Midbrain (tissue), 1 donor: ENCODE measurements at places on chromosomes 5 and 9.

- no peak for DNase-seq
These were observed 974.0 kb upstream of the CDH10 start for GRCh38 chr5:25618821-25619220.

DNA sequence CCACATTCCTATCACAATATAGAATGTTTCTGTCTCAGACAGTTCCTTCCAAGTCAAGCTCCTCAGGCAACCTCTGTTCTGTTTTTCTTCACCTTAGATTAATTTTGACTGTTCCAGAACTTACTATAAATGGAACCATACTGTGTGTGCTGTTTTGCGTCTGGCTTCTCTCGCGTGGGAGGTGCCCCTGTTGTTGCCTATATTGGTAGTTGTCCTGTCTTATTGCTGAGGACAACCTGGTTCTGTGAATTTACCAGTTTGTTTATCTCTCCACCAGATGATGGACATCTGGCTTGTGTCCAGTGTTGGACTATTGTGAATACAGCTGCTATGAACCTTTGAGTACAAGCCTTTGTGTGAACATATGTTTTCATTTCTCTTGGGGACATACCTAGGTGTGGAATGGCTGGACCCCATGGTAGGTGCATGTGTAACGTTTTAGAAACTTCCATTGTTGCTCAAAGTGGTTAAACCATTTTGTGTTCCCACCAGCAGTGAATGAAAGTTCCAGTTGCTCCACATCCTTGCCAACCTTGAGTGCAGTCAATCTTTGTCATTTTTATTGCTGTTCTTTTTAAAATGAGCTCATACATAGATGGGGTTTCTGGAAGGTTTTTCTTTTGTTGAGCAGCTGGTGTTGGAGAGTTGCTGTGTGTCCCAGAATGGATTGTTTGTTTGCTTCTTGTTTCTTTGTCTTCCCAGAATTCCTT, 18.1 kb downstream of the HMCN2 start:
- DNase-seq, result no peak

GRCh38 chr5:72408603-72409002, 88.4 kb downstream of the PTCD2 start:
- DNase-seq, result no peak

GRCh38 chr5:73749485-73750270, 123.7 kb downstream of the ARHGEF28 start:
- DNase-seq, result no peak

DNA sequence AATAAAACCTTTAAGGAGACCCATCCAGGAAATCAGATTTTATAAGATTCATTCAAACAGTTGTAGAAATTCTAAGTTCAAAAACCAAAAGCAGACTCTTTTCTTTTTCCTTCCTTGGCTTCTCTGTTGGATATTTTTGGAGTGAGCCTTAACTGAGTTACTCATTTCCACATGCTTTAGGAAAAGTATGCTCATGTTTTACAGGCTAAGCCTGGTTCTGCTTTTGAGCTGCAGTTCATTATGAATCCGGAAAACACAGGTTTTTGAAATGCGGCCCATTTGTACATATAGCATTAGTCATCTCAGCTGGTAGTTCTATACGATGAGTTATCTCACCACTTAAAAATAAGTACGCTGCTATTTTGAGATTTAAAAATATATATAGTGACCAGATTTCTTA, 156.6 kb upstream of the DMRT1 start:
- no peak for DNase-seq

DNA sequence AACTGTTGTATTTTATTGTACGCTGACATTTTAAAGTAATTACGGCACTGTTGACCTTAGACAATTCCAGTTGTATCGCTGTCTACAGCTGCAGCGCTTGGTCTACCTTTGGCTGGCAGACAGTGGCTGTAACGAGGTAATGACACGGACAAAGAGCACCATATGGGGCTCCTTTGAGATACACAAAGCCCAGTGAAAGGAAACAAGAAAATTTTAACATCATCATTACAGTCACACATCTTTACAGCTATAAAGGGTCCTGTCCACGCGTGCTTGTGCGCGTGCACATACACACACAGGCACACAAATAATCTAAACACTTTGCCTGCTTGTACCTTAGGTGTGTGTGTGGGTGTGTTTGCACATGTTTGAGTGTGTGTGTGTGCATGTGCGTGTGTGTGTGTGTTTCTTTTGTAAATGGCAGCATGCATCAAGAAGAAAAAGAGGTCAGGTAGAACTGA, 946.0 kb downstream of the NR2F1-AS1 start:
- no peak for DNase-seq

DNA sequence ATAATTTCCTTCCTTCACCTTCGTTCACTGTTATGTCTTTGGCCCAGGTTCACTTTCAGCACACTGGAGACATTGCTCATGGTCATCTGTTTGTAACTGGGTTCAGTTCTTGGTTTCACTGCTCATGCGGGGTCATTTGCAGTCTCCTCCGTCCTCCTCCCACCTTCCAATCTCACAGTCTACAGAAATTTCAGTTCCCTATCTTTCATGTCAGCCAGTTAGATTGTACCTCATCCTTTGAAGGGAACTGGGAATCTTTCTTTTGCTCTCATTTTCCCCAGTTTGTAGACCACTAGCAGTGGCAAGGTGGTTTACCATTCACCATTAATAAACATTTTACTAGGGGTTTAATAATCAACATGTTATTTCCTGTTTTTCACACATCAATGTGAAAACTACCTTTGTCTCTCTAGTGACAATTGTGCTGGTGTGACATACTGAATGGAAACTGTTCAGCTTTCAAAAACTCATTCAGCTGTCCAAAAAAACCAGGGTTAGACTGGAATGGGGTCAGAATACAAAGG, 100.9 kb upstream of the IL6ST start:
- DNase-seq, result no peak

- no peak for DNase-seq
These were observed 202.1 kb downstream of the FBXL7 start for GRCh38 chr5:15702102-15702501.

DNA sequence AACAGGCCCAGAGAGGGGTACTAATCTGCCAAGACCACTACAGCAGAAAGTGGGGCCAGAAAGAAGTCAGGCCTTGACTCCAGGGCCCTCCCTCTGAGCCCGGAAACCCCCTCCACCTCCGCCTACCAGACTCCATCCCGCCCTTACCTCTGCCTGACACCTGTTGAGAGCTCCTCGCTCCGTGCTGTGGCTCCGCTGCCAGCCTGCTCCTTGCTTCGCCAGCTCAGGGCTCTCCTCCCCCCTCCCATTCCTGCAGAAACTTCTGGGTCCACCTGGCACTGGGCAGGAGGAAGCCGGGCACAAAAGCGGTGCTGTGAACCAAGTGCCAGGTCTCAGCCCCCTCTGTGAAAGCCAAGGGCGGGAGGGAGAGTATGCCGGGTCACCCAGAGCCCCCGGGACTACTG, 6.4 kb upstream of the ST6GALNAC6 start:
- peak; percentile 68 for DNase-seq

DNA sequence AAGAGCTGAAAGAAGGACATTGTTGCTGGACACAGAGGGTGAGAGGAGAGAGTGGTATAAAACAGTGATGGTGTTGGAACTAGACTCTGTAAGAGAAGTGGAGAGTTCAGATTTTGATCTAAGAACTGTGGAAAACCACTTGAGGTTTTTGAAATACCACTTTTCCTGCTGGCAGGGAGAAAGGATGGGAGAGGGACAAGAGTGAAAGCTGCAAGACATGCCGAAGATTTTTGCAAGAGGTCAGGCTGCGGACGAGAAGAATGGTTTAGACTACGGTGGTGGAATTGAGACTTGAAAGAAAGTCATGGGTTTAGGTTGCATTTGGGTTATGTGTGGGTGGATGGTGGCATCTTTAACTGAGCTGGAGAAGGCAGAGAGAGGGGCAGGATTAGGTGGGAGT, 202.2 kb upstream of the RPS23 start:
- DNase-seq, result no peak

GRCh38 chr9:137606005-137606621, 627 bp downstream of the ARRDC1 start:
- DNase-seq, result no peak

GRCh38 chr9:124553738-124554137, 46.5 kb upstream of the NR5A1 start:
- no peak for DNase-seq

DNA sequence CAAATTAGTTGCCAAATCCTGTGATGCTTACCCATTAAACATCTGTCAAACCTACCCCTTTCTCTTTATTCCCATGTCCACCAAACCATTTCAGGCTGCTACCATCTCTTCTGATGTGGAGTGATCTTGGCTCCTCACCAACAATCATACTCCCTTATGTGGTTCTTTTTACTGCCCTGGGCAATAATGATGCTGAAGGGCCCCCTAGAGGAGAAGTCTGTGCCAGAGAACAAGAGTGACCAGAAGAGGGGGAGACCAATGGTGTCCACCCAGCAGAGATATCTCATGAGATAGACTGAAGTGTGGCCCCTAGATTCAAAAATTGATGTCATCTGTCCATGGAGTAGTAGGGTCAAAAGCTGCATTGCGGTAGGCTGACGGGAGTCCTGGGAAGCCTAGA, 10.9 kb downstream of the LRRC70 start:
- DNase-seq, result no peak

- DNase-seq, result no peak
These were observed 26.6 kb upstream of the CREBRF start for GRCh38 chr5:173029499-173029921.

GRCh38 chr9:13719446-13719845, 440.0 kb upstream of the MPDZ start:
- no peak for DNase-seq
